RCC 7860 (cell line): ENCODE measurements at places on chromosomes 6 and 20.

GRCh38 chr6:155216312-155217046, 47.3 kb upstream of the CLDN20 start:
- DNase-seq: no peak

DNA sequence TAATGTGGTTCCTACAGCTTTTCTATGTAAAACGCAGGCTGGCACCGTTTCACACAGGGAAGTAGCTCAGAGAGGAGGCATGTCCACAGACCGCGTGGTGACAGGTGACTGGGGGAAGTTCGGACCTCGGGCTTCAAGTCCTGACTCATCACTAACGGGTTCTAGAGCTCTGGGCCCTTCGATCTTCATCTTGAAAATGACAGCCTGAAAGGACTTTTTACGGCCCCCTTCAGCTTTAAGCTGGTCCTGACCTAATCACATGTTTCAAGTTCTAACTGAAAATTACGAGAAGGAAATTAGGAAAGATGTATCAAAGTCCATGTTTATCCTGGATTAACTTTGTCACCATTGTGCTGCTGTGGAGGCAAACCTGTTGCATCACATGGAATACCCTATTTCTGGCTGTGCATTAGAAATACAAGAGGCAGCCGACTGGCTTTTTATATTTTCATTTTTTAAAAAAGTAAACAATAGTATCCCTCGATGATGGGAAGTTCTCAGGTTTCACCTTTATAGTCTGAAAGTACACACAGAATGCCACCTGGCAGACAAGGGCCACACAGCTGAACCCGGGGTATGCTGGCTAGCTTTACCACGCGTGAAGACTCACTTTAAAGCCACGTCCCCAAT, 2.0 kb downstream of the MAN1A1 start:
- peak; percentile 26 for DNase-seq

DNA sequence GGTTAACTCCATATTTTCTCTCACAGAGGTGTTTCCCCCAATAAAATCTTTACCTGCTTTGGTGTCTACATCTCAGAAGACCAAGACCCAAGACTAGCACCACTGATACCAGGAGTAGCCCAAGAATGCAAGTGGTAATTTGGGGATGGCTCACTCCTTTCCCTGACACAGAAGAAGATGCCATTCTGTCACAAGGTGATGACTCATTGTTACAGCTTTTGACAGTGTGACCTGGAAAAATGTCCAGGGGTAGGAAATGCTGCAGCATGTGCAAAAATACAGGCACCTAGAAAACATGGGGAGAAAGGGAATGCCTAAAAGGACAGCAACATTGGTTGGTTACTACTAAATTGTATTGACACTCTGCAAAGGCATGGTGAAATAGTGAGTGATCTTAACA, 254.0 kb upstream of the GJE1 start:
- no peak for DNase-seq

DNA sequence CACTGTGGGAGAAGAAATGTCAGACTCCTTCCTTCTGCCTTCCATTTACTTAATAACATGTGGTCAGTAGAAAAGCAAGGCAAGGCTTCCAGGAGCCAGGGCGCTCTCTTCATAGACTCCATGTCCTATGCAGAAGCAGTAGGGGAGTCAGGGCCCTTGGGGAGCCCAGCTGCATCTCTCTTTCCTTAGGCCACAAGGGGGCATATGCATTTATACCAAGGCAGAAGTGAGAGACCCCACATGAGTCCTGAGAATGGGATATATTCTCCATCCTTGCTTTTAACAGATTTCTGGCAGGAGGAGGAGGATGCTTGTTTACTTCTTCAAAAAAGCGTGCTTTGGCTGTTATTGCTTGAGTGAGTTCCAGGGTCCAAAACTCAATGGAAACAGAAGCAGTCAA, 198.5 kb downstream of the HIVEP2 start:
- DNase-seq: no peak

DNA sequence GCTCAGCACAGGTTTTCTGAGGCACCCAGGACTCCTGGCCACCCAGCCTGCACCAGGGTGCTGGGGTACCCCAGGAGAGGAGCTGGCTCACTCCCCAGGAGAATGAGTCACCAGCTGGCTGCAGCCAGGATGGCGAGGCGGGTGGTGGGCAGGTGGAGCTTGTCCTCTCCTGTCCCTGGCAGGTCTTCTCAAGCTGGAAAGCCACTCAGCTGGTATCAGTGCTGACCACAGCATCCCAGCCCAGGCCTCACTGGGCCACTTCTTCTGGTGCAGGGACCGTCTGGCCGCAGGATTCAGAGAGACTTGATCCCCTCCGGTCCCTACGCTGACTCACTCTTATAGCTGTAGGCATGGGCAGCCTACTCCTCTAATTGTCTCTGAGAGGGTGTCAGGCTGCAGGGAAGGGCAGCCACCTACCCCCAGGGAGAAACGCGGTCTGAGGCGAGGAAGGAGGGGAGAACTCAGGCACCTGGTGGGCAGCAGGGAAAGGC, 22.2 kb downstream of the TFEB start:
- DNase-seq: peak; percentile 76

DNA sequence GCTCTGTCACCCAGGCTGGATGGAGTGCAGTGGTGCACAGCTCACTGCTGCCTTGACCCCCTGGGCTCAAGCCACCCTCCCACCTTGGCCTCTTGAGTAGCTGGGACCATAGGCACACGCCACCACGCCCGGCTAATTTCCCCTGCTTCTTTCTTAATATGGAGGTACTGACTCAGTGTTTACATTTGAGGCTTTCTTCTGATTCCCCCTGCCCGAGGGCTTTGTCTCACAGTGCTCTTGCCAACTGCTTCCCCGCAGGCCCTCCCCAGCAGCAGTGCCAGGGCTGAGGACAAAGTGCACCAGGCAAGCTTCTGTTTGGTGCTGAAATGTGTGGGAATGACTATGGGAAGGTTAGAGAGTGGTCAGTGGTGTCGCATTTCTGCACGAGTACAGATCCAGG, 34.8 kb downstream of the NR2E1 start:
- DNase-seq: no peak

DNA sequence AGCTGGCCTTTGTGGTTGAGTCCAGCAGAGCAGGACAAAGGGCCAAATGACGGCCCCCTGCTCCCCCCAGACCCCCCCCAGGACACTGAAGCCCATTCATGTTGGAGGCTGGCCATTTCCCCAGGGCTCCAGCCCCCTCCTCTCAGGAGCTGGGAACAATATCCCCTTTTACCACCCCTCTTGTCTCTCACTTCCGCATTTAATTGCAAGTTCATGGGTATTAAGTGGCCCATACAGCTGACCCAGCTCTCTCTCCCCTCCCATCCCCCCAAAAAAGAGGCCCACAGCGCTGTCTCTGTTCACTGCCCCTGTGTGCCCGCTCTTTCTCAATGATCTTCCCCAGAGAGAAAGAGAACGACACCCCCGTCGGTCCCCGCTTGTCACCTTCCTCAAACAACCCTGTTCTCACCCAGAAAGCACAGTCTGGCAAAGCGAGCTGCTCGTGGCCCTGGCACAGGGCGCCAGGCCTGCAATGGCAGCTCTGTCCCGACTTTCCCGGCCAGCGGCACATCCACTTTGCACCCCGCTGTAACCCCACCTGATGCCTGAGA, 30.4 kb downstream of the PREX1 start:
- DNase-seq: no peak

DNA sequence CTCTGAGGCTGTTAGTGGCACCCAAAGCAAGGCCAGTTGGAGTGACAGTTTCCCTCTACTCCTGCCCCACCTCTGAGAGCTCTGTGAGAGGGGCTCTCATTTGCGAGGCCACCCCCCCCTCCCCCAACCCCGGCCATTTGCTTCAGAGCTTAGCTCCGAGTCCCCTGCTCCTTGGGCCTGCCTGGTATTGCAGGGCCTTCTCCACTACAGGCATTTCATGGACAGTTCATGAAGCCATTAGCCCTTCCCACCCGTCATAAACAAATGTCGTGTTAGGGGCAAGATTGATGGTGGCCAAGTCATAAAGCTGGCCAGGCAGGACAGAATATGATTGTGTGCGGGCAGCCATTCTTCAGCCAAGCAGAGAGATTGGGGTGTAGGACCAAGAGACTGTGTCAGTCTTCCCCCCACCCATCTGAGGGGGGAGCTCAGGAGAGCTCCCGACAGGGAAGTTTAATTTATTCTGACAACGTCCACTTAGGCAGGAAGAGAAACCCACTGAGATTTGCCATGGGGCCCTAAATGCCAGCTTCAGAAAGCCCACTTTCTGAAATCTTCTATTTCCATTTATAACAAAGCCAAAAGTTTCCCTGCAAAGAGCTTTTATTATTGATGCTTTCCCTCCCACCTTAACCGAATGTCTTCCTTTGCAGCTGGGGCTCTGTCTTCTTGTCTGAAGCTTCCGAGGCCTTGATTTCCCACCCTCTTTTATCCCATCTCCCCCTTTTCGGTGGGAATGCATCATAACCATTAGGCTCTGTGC, 7.2 kb downstream of the FOXC1 start:
- no peak for DNase-seq

- no peak for DNase-seq
Observed at GRCh38 chr20:13736436-13737191, 48.1 kb downstream of the ESF1 start.

DNA sequence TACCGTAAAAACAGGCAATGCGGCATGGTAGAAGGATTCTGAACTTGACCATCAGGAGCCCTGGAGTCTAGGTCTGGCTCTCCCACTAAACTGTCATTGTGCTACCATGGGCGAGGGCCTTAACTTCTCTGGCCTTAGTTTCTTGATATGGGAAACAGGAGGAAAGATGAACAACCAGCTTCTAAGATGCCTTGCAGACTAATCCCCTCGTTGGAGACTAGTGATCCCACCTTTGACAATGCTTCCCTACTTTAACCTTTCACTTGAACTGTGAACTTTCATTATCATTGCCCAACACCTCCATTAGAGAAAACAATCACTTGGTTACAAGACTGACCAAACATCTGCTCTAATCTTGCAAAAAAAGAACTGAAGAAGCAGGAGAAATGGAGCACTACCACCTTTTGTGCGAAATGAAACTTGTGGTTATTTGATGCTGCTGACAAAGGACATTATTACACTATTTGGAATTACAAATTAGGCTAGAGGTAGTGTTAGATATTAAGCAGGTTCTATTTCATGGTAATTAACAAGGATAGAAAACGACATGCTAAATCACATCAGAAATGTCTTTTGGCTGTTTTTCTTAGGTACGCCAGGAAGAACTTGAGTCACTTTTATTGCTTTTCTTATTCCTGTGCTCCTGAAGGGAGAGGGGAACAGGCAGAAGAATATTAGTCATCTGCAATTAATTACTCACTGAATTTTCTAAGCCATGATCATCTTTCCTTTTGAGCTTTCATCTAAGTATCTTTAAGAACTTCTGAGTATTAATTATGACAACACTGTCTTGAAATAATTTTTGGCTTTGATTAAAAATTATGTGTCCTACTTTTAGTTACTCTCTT, 39.1 kb upstream of the ARHGAP18 start:
- DNase-seq: peak; percentile 49

DNA sequence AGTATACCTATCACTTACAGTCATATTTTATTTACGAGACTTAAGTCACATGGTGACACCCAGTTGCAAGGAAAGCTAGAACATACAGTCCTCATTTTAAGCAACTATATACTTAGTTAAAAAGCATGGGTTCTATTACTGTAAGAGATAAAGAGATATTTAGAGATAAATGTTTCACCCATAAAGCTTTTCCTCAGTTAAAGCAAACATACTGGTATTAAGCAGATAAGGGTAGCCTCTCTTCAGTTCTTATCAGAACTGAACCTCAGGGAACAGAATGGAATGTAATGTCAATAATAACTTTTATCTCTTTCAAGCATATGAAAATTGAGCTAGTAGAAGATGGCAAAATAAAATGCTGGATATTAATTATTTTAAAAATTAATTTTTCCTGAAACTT, 9.9 kb upstream of the ASCC3 start:
- no peak for DNase-seq

GRCh38 chr6:159533016-159533415, 160.0 kb downstream of the SOD2 start:
- DNase-seq: no peak

GRCh38 chr20:1909097-1909496, 13.9 kb downstream of the SIRPA start:
- DNase-seq: no peak

GRCh38 chr20:59482351-59483187, 121.8 kb upstream of the PHACTR3 start:
- no peak for DNase-seq

- no peak for DNase-seq
Observed at GRCh38 chr6:39353698-39354315, 31.3 kb upstream of the KCNK16 start.

DNA sequence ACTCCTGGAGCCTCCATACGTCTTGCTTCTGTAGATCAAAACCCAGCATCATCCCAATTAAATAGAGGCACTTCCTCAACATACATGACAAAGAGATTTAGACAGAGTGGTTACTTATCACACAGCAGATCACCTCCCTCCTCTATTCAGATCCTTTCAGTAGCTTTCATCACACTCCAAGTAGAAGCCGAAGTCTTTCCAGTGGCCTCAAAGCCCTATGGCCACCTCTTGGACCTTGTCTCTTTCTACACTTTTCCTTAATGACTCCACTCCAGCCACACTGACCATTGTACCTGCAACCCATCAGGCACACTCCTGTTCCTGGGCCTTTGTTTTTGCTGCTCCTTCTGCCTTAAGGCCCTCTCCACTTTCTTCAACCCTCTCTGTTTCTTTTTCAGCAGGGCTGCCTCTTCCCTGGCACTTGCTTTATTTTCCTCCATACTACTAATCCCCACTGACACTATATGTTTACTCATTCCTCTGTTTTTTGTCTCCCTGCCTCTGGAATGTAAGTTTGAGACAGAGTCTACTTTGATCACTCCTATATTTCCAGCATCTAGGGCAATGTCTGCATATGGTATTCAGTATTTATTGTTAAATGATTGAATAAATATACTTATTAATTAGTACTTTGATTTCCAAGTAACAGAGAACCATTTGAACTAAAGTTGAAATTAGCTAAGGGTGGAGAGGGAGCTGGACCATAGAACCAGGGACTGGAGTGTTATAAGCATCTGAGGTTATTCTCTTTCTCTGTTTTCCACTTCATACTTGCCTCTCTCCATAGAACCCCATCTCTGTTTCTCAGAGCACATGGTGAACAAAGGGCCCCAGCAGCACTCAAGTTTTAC, 43.4 kb upstream of the TRAM2 start:
- DNase-seq: no peak

DNA sequence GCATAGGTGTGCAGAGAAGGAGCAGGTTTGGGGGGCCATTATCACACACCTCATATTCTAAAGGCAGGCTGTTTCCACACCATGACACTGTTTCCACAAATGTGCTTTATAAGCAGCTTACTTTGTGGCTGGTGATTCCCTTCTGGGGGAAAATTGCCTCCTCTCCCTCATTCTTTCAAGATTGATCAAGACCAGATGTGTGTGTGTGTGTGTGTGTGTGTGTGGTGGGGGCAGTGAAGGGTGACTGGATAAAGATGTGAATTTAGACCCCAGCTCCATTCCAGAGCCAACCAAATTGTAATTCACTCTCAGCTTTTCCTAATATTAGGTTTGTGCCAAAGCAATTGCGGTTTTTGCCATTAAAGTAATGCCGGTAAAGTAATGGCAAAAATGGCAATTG, 45.6 kb downstream of the EDN3 start:
- DNase-seq: no peak

- DNase-seq: no peak
Observed at GRCh38 chr6:165658395-165659058, 4.5 kb downstream of the PDE10A start.
